Mammary epithelial cell (primary cell): ENCODE measurements at places on chromosomes 6 and 20. TPM values are rescaled to one million over a fixed set of nuclear protein-coding genes. Genes with fewer than 3 reads are reported as not detected.

CCDC170 gene
- 0.05 TPM for polyA plus RNA-seq

EYA4 gene
- not detected for polyA plus RNA-seq

ARFGEF3 gene
- 0.51 TPM for polyA plus RNA-seq

EDN1 gene
- 2.5 TPM for polyA plus RNA-seq

SAMD3 gene
- 0.29 TPM for polyA plus RNA-seq

PPP1R3G gene
- polyA plus RNA-seq = 0.03 TPM

MLIP gene
- not detected for polyA plus RNA-seq

UNC5CL gene
- 0.19 TPM for polyA plus RNA-seq

PRSS16 gene
- polyA plus RNA-seq = 11.9 TPM

BLCAP gene
- polyA plus RNA-seq = 173 TPM

MYCT1 gene
- polyA plus RNA-seq = not detected

MCHR2 gene
- not detected for polyA plus RNA-seq

ARFGAP1 gene
- polyA plus RNA-seq = 34.5 TPM

COL9A1 gene
- not detected for polyA plus RNA-seq

TRIM15 gene
- 0.02 TPM for polyA plus RNA-seq

MTO1 gene
- polyA plus RNA-seq = 24.7 TPM

TNFRSF21 gene
- polyA plus RNA-seq = 89.7 TPM

LY6G6D gene
- not detected for polyA plus RNA-seq

GGTLC1 gene
- not detected for polyA plus RNA-seq

SAMD5 gene
- 0.87 TPM for polyA plus RNA-seq

KIF25 gene
- not detected for polyA plus RNA-seq

CRNKL1 gene
- 6.7 TPM for polyA plus RNA-seq

EYS gene
- polyA plus RNA-seq = 0.14 TPM

AKAP12 gene
- polyA plus RNA-seq = 13.9 TPM

KIF6 gene
- 0.32 TPM for polyA plus RNA-seq

ALDH8A1 gene
- 0.39 TPM for polyA plus RNA-seq

HLA-DQB1 gene
- 0.23 TPM for polyA plus RNA-seq

ULBP1 gene
- 1.3 TPM for polyA plus RNA-seq

CD164 gene
- polyA plus RNA-seq = 94.8 TPM

KHDC1L gene
- polyA plus RNA-seq = 0.26 TPM

SMOC2 gene
- not detected for polyA plus RNA-seq
